Activated CD8-positive, alpha-beta memory T cell treated with anti-CD3 and anti-CD28 coated beads for 48 hours (primary cell): ENCODE measurements at places on chromosomes 16 and 17.

- DNase-seq, result no peak
Observed at GRCh38 chr17:1390432-1391367, 9.3 kb downstream of the YWHAE start.

GRCh38 chr16:87762071-87762571 lies 3.7 kb downstream of the KLHDC4 start:
- no peak for DNase-seq

DNA sequence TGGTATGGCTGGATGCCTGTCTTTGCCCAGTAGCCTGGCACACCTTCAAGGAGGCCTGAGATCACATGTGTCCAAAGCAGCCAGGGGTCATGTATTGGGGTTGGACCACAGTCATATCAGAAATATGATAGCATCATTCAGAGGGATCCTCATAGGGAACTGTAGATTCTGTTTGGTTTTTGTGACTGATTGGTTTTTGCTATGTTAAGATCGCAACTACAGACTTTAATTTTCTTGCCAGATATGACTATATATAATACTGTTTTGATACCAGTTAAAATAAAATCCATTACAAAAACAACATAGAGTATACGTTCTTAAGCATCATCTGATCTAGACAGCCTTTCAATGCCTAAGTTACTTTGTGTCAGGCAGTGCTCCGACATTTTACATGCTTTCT lies 11.8 kb upstream of the SMPD3 start:
- no peak for DNase-seq

DNA sequence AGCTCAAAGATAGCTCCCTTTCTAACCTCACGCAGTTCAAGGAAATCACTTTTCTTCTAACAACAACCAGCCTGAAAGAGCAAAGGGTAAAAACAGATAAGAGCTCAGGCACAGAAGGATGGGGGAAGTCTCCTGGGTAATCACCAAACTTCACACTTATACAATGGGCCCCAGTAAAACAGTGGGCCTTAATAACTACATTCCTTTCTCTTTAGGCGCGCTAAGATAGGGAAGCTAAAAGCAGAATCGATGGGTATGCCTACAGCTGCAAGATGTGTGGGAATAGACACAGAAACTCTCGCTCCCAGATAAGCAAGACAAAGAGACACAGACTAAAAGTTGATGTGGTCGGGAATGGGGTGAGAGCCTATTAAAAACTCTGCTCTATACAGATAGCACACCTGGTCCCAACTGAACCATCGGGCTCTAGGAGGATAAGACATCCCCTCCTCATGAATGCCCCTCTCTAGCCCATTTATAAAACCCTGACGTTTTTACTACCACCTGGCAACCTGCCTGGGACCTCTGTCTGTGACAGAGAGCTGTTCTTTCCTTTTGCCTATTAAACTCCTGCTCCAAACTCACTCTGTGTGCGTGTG lies 826 bp downstream of the LYZL6 start:
- DNase-seq, result no peak

DNA sequence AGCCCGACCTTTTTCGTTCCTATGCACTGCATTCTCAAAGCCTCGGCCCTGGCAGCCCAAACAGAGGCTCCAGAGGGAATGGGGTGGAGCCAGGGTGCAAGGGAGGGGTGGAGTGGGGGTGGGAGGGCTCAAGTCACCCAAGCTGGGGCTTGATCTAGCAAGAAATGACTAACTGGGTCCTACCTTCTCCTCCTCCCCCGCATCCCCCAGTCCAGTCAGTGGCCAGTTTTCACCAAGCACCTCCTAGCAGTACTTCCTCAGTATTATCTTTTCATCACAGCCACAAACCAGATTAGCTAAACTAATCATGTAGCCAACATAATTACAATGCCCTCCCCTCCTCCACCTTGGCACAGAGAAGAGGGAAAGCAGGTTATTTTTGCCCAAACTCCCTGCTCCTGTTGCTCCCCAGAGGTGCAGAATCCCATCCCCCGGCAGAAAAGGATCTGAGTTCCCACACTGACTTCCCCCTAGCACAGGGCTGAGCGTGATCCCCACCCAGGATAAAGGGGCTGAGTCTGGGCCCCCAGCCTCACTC lies 2.2 kb downstream of the JUP start:
- no peak for DNase-seq

DNA sequence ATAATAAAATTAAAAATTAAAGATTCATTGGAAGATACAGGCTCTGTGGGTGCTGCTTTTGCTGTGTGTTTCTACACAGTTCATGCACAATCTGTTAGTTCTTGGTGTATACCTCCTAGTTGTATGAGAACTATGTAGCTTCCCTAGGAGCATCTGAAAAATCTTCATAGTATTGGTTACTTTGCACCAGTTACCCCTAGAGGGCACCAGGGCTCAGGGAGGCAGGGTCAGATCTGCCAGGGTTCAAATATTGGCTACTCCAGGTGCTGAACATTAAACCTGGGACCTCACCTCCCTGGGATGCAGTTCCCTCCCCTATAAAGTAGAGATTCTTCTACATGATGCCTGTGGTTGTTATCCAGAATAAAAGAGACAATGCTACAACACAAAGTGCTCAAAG lies 583.0 kb upstream of the CDH11 start:
- DNase-seq, result no peak

GRCh38 chr16:10729104-10730048 lies 14.3 kb upstream of the NUBP1 start:
- no peak for DNase-seq

DNA sequence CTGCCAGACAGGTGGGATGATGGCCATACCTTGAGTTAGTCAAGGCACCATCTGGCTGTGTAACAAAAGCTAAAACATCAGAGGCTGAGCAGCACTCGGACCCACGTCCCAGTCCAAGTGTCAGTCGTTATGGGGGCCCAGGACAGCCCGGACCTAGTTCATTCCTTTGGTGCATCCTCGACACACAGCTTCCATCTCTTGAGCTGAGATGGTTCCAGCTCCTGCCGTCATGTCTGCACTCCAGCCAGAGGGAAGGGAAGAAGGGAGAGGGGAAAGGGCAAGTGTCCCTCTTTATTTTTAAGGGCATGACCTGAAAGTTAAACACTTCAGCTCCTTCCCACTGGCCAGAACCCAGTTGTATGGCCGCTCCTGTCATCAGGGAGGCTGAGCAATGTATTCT lies 218.0 kb downstream of the SEC14L1 start:
- no peak for DNase-seq

DNA sequence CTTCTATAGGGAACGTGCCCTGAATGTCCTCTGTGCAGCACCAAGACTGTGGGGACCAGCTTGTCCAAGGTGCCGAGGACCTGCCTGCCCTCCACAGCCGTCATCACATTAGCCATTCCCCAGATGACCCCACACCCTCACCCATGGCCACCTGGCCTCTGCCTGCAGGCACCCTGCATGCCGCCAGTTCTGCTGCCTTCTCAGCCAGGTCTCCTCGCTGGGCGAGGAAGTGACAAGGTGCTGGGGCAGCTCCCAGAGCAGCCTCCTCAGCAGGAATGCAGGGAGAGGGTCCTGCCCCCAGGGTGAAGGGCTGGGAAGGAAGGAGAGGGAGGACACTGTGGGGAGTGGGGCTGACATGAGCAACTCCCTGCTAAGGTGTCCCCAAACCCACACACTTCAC lies 18.6 kb upstream of the C16orf78 start:
- DNase-seq, result no peak
